ENCODE measurements at places on chromosomes 12 and 14.

- DNase-seq, result no peak
These were observed 11.9 kb downstream of the KCNH3 start for GRCh38 chr12:49550693-49551252.

DNA sequence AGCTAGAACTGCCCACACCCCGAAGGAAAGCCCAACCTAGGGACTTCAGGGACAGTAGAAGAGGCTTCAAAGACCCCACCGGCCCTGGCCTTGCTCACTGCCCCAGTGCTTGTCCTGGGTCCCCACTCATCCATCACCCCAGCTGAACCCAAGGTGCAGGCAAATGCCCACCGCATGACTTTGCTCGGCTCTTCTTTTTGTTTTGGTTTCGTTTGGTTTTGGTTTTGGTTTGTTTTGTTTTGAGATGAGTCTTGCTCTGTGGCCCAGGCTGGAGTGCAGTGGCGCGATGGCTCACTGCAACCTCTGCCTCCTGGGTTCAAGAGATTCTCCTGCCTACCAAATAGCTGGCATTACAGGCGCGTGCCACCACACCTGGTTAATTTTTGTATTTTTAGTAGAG is 9.0 kb downstream of the CCDC85C start:
- no peak for DNase-seq

DNA sequence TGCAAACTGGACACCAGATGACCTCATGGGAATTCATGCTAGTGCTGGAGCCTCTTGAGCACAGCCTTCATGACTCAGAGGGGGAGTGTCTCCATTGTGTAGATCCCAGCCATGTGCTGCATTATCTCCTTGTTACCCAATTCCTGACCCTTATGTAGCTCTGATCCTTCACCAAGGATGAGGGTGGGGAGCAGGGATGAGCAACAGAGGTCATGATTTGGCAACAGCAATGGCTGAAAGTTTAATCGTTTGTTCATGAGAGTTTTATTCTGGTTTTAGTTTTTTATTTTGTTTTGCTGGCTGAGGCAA is 9.5 kb upstream of the BDKRB1 start:
- DNase-seq, result no peak

DNA sequence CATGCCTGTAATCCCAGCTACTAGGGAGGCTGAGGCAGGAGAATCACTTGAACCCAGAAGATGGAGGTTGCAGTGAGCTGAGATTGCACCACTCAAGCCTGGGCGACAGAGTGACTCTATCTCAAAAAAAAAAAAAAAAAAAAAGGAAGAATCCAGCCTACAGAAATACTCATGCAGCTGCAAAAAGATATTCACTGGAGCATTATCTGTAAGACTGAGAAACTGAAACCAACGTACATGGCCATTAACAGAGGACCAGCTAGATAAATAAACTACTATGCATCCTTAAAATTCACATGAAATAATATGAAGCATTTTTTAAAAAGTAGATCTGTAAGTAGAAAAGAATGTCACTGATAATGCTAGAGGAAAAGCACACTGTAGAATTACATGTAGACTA is 3.5 kb downstream of the SLC7A7 start:
- DNase-seq, result no peak

DNA sequence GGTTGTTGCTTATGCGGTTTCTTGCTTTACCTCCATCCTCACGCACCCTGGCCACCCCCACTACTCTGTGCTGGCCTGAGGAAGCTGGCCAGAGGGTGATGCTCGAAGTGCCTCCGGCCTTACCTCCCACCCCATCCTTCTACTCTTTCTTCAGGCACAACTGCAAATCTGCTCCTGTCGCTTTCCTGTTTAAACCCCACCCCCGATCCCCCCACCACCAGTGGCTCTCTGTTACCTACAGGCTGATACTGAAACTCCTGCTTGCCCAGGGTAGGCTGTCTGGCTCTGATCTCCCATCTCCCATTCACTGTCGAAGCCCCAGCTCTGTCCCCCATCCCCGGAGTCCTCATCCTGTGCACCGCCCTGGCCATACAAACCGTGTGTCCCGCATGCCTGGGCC is 111.5 kb downstream of the PRMT8 start:
- DNase-seq, result no peak

DNA sequence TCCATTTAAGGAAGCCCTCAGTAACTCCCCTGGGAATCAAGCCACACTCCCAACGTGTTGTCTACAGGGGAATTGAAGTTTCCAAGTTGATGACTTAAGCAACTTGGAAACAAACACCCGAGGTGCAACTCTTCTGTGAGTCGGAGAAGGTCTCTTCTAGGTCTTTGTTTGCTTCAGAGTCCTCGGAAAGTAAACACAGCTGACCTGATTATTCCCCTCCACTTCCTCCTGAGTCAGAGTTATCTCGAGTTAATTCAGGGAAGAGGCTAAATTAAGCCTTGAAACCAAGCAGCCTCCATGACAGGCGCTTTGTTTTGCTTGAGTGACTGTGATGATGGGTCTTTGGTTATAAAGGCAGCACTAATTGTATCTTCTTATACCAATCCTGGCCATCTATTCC is 41.8 kb downstream of the TUNAR start:
- DNase-seq, result no peak

- DNase-seq, result no peak
These were observed 92.5 kb downstream of the DUSP6 start for GRCh38 chr12:89259821-89260220.

DNA sequence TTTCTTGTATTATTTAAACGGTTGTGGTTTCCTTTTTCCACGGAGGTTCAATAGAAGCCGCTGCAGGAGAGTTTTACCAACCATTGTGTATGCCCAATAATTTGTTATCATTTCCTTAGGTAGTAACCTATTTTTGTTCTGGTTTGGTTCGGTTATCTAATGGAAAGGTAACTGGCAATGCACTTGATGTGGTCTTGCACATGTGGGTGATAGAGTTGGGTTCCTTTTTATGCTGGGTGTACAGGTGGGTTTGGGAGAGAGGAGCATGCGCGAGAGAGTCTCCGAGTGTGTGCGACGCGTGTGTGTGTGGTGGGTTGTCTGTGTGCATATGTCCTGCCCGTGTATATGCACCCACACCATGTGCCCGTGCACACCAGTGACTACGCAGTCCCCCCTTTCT is 102.7 kb upstream of the FKBP4 start:
- DNase-seq, result no peak

GRCh38 chr14:72700338-72701236 is 193.3 kb downstream of the DPF3 start:
- DNase-seq, result no peak

DNA sequence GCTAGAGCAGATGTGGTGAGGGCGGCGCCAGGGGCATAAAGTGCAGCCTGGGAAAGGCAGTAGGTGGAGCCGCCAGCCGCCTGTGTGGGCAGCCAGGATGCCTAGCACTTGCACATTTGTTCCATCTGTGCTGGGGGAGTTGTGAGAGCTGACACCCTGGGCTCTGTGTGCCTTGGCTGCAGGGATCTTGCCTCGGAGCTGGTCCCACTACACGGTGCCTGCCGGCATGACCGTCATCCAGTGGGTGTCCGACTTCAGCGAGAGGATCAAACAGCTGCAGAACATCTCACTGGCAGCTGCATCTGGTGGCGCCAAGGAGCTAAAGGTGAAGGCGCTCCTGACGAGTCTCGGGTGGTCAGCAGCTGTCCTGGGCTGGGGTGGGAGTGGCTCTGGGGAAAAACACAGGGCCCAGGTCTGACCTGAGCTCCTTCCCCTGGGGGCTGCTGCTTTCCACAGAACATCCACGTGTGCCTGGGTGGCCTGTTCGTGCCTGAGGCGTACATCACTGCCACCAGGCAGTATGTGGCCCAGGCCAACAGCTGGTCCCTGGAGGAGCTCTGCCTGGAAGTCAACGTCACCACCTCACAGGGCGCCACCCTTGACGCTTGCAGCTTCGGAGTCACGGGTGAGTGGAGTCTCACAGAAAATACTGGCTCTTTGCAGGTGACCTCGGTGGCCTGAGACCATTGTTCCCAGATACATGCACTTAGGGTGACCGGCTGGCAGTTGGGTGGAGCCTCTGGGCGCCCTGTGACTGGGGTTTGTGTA is 37.4 kb downstream of the HSP90AA1 start:
- DNase-seq, result no peak

GRCh38 chr14:61433169-61433568 is 111.8 kb downstream of the PRKCH start:
- DNase-seq, result no peak

- DNase-seq, result no peak
These were observed 4.7 kb upstream of the TC2N start for GRCh38 chr14:91872011-91872501.

DNA sequence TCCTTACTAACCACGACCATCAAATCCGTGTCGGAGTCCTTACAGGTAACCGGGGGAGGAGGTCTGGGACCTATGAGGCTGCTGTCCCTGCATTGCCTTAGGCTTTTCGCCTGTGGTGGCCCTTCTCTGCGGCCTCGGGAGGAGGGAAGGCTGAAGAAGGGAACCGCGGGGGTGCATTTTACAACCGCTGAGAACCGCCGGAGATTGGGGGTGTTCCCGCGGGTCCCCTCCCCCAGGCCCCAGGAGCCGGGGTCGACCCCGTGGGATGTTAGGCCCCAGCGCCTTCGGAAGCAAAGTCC is 549 bp downstream of the GPHN start:
- no peak for DNase-seq

- no peak for DNase-seq
These were observed 7.8 kb downstream of the PELI2 start for GRCh38 chr14:56125772-56126636.

DNA sequence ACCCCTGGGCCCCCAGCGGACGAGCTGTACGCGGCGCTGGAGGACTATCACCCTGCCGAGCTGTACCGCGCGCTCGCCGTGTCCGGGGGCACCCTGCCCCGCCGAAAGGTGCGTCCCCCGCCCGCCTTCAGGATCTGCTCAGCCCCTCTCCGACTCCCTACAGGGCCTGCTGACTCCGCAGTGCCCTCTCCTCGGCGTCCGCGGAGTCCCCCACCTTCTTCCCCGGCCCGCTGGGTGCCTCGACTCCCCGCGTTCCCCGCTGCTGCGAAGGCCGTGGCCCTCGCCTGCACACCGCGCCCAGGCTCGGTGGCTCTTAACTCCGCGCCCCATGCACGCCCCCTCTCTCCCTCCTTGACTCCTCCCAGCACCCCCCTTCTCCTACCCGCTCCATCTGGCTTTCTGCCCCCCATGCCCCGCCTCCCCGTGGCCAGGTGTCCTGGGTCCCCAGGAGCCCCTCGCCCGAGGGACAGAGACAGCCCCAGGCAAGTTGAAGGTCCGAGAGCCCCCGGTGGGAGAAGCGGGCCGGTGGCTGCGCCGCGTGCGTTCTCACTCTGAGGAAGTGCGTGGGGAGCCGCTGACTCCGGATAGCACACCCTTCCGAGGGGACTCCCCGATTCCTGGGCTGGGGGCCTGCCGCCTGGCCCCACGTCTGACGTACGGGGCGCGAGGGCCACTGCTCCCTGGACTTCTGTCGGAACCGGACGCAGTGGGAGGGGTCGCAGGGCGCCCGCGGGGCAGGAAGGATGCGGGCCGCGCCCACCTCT is 594 bp downstream of the TAMALIN start:
- no peak for DNase-seq

GRCh38 chr12:106586803-106587684 is 4.2 kb downstream of the RFX4 start:
- no peak for DNase-seq

- peak; percentile 40 for DNase-seq
These were observed 536.3 kb upstream of the CCDC196 start for GRCh38 chr14:65949711-65950516.

GRCh38 chr12:66663611-66664010 is 15.3 kb downstream of the GRIP1 start:
- DNase-seq, result no peak

DNA sequence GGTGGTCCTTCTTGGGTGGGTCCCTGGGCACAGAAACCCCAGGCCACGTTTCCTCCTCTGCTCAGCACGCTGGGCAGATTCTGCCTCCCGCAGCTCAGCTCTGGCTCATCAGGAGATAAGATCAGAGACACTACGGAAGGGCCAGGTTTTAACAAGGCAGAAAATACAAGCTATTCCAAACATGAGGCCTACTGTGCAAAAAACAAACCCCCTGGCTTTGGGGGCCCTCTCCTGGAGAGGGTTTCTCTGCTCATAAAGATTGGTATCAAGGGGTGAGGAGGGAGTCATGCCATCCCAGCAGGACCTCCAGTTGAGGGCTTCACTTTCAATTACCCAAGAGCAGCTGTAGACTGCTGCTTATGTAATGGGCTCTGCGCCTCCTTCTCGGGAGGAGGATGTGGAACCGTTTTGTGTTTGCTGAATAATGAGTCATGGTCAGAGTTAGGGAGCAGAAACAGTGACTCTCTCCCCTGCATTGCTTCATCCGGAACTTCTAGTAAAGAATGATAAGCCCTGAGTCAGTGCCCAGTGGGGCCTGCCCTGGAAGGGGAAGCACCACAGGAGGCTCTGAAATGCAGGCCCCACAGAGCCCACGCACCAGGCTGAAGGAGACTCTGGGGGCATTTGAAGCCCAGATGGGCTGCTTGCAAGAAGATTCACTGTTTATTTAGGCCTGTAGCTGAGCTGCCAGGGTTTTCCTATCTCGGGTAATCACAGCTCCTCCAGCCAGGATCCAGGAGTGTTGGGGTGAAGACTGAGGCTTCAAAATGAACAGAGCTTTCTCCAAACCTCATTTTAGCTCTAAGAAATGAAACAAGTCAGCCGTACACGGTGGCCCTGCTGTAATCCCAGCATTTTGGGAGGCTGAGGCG is 79.3 kb downstream of the SSPN start:
- DNase-seq, result peak; percentile 54

- no peak for DNase-seq
These were observed 59.3 kb downstream of the SLC15A5 start for GRCh38 chr12:16218234-16218633.

DNA sequence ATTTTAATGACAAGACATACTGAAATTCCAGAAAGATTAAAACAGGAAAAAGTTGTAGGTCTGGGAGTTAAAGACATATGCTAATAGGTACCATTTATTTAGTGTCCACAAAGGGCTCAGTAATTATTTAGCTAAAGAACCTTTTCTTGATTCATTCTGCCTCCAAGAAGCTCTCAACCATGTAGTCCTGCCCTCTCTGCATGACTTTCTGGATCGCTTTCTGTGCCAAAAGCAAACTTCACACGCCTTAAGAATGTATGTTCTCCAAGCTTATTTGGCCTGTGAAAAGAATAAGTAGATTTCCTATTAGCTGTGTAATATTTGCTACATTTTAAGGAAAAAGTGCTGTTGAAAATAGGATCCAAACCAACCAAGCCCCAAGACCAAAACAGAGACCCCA is 291.7 kb downstream of the C12orf75 start:
- DNase-seq, result no peak

- no peak for DNase-seq
These were observed 1.6 kb upstream of the ACVRL1 start for GRCh38 chr12:51905471-51906429.

DNA sequence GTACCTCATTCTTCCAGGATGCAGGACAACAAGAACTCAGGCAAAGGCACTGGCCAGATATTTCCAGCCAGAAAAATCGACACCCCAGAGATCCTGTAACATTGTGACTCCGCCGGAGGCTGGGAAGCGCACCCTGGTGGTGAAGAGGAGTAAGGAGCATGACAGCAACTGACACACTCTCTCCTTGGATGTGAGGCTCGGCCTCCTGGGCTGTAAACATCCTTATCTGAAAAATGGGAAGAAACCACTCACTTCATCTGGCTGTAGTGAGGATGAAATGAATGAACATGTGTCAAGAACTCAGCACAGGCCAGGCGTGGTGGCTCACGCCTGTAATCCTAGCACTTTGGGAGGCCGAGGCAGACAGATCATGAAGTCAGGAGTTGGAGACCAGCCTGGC is 27.5 kb downstream of the TCHP start:
- no peak for DNase-seq

Measured in stimulated activated CD8-positive, alpha-beta memory T cell treated with anti-CD3 and anti-CD28 coated beads, Interleukin-15, amount 100 ng/mL, for 48 hours (primary cell).